ENCODE measurements at places on chromosomes 4 and X.
A peak's percentile ranks its signal among the peaks of the same experiment; 100 is the strongest.

DNA sequence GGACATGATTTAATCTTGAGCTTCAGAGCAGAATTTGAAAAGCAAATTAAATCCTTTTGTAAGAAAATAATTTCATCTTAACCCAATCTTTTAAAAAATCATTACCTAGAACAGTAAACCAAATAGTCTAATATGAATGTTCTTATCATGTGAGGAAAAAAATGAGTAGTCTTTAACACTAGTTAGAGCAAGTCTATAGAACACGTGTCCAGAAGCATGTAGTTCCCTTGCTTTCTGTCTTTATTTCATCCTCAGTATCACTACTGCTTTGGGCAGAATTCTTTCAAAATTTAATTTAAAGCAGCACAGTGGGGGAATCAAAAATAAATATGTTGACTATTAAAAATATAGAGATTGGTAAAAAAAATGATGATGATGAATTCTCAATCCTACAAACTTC lies 2.1 kb downstream of the RBM47 start:
- no peak for DNase-seq

DNA sequence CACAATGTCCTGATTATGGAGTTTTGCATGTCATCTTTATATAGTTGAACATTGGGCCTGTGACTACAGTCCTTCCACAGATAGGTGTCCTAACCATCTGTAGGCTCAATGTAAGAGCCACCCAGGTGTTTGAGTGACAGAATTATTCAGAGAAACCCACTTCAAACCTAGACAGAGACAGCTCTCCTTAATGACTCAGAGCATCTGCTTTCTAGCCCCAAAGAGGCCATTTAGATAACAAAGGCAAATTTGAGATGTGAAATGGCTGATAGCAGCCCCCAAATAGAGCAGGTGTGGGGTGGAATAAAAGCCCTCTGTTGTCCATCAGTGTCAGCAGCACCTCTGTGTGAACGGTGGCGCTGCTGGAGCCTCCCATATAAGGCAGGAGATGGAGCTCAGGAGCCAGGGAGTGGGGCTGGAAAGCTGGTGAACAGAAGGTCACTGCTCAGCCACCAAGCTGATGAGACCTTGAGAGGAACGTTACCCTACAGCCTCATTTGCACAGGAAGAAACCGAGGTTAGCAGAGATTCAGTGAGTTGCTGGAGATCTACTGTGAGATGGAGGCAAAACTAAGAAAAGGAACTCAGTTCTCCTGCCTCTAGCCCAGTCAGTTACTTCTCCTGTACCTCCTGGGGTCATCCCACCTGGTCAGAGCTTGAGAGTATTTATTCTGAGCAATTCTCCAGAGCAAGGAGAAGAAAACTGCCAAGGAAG lies 153.3 kb upstream of the LNX1 start:
- no peak for DNase-seq

DNA sequence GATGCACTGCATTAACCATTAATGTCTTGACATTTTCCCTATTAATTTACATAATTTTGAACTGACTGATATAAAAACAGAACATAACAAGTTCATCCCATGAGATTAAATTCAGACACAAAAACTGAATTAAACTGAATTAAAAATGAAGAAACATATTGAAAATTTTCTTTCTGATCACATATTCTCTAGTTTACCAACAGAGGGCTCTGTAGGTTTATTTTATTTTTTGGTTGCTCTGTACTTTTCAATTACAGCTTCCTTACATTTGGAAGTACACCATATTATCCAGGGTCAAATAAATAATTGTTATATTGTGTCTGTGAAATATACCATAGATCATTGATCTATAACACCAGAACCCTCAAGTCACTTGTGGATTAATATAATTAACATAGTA lies 27.3 kb upstream of the CT83 start:
- no peak for DNase-seq

GRCh38 chrX:109679820-109680219 lies 53.2 kb downstream of the ACSL4 start:
- no peak for DNase-seq

GRCh38 chr4:53076374-53076958 lies 214.3 kb downstream of the RASL11B start:
- DNase-seq: no peak

GRCh38 chrX:39336671-39337311 lies 535.5 kb downstream of the MID1IP1 start:
- DNase-seq: peak; percentile 49

DNA sequence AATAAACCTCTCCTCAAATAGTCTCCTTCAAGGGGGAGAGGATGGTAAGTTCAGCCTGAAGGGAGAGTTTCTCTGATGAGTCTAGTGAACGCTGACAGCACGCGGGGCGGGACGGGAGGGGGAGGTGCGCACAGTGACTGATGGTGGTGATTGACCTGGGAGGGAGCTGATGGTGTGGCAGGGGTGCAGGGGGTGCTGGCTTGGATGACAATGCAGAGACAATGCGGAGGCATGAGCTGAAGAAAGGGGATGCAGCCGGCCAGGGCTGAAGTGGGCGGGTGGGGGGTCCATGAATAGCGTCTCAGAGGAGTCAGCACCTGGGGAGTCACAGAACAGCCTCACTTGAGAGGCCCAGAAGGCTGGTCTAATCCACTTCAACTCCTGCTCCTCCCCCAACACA lies 142.5 kb upstream of the PJA1 start:
- DNase-seq: no peak

GRCh38 chr4:26751838-26752237 lies 108.8 kb upstream of the STIM2 start:
- no peak for DNase-seq

DNA sequence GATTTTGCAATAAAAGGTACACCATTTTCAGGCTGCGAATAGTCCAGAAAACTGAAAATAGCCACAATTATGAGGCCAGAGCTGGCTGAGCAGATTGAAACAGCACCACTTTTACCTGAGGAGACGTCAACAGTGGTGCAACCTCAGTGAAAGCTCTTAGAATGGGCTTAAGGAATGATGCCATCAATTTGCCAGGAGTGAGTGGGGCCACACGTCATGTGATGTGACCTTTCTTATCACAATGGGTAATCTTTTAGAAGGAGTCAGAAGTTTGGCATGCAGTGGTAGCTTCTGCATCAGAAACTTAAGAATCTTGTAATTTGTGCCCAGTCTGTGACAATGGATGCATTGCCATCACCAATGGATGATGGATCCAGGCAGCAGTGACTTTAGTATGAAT lies 27.6 kb downstream of the ZNF81 start:
- DNase-seq: no peak

DNA sequence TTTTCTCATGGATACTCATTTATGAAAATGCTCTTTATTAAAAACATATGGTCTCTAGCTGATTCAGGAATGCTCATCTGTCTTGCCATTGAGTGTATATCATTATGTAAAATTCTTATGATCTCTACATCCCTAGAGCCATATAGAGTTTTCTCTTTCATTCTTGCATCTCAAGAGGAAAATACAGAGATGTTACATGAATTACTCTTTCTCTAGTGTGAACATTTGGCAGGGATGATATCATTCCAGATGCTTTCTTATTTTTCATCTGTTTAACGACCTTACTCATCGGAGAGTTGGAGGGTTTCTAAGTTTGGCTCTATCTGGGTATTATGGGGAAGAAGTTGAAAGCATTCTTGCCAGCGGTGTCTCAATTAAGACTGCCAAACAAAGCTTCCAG lies 202.9 kb upstream of the SLC7A11 start:
- no peak for DNase-seq

GRCh38 chrX:110667706-110668105 lies 127.9 kb downstream of the CHRDL1 start:
- no peak for DNase-seq

DNA sequence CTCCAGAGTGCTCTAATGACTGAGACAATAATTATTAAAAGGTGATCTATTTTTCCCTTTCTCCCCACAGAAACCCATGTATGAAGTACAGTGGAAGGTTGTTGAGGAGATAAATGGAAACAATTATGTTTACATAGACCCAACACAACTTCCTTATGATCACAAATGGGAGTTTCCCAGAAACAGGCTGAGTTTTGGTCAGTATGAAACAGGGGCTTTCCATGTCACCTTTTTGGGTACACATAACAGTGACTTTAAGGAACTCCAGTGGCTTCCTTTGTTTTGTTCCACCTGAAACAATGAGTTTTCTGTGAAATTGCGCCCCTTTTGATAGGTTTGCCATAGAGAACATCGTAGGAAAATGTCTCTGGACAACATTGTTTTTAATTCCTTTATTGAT lies 69.6 kb downstream of the KIT start:
- DNase-seq: no peak

- DNase-seq: no peak
Observed at GRCh38 chrX:18941896-18942295, 42.0 kb downstream of the PHKA2 start.

GRCh38 chr4:128601991-128602695 lies 207.4 kb upstream of the JADE1 start:
- no peak for DNase-seq

DNA sequence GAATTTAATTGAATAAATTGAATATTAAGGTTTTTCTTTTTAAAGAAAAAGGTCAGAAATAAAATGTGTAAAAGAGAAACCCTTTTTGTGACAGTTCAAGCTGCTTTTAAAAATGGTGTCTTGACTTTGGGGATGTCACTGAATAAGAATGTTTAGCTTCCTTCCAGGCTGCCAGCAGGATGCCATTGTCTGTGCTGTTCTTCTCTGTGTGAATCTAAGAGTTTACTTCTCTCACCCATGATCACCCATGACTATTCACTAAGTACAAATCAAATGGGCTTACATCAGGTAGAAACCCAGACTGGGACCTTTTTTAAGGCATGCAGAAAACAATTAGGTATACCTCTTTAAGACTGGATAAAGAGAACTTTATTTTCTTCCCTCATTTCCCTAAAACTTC lies 115.3 kb downstream of the DACH2 start:
- no peak for DNase-seq

DNA sequence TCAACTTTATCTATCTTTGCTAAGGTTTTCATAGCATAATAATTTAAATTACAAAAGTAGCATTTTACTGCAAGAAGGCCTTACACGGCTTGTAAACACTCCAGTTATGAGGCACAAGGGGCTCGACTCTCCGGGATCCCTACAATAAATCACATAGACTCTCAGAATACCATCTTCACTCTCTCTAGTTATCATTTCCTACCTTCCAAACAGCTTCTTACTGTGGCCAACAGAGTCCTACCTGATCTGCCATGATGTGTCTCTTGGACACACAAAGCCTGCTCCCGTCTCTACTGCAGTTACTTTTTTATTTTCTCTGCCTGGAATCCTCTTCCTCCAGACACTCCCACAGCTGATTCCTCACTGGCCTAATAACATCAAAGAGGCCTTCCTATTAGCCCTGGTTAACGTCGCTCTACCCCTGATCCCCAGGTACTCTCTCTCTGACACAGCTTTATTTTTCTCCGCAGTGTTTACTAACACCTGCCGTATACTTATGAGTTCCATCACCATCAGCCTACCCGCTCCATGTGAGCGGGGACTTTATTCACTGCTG lies 559.6 kb upstream of the DIPK2B start:
- no peak for DNase-seq
